ENCODE measurements at places on chromosomes 6 and 20.

DNA sequence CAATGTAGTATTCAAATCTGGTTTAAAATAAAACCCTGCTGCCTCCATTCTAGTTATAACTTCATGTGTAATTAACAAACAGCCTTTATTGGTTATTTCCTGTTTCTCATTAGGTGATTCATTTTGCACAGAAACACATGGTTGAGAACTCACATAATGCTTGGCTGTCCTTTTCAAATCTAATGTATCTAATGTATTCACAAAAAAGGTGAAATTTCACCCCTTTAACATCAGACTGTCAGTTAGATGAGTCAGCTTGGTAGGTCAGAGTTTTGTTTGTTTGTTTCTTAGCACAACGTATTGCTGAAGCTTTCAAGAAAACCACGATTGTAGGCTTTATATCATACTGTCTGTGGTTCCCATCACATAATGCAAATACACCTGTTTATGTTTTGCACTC is 78.7 kb upstream of the TMEM30A start:
- DNase-seq = no peak

DNA sequence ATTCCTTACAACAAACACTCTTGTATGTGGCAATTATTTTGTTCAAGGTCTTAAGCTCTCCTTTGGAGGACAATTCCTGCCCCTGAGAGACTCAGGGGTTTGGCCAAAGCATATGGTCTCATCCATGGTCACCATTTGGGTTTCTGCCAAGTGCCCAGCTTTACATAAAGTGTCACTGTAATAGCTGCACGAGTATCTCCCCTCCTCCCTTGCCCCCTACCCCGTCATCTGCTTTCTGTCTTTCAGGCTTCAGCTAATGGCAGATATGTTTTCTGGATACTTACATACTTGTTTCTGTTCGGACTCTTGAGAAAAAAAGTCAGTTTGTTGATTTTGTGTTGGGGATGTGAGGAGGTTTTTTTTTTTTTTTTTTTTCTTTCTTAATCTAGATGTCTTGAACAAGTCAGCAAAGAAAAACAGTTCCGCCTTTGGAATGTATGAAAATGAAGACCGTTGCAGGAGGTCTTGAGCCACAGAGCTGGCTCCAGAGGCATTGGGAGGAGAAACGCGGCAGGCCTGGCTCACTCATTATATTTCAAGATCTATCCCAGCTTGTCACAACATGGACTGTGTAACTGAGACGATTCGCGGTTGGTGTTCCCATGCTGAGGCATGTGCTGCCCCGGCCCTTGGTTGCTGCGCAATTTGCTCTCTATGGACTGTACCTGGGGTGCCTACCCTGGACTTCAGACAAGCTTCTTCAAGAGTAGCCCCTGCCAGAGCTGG is 32.6 kb upstream of the STX16 start:
- no peak for DNase-seq

- DNase-seq = no peak
Observed at GRCh38 chr6:107077710-107078109, 37.6 kb downstream of the BEND3 start.

DNA sequence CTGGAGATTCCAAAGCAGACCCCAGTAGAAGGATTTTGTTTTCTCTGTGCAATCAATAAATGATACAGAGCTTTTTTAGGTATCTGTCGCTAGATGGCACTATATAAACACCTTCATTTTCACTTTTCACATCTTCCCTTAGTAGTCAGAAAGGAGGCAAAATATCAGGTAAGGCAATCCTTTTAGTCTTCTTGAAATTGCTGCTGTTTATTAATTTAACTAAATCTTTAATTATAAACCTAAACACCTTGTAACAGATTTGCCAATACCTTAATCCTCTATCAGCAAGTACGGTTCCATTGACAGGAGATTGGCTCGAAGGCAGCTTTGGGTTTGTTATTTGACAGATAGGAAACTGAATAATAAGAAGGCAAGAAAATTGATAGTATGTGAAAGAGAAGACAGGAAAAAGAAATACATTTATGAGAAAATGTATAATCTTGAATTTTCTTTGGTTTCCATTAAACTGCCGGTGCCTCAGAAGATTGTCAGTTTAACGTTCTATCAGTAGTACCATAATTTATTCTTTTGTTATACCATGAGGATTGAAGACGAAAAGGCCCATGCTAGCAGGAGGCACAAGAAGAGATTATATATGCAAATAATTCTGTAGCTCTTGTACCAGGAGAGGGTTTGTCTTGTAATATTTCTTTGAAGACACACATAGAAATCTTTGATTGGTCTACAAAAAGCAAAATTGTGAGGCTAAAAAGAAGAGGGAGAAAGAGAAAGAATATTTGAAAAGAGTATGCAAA is 23.5 kb upstream of the IBTK start:
- DNase-seq = no peak

GRCh38 chr6:139676718-139677117 is 302.3 kb upstream of the CITED2 start:
- DNase-seq = no peak

DNA sequence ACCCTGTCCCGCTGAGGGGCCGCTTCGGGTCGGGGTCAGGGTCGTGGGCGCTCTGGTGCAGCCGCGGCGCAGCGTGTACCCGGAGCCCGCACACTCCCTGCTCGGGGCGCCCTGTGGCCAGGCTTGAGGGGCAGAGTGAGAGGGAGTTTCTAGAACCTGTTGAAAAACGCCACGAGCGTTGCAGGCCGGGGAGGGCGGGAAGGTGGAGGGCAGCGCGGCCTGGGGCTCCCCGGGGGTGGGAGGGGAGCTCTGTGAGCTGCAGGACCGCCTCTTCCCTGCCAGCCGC is 539 bp upstream of the BHLHE23 start:
- DNase-seq = no peak

DNA sequence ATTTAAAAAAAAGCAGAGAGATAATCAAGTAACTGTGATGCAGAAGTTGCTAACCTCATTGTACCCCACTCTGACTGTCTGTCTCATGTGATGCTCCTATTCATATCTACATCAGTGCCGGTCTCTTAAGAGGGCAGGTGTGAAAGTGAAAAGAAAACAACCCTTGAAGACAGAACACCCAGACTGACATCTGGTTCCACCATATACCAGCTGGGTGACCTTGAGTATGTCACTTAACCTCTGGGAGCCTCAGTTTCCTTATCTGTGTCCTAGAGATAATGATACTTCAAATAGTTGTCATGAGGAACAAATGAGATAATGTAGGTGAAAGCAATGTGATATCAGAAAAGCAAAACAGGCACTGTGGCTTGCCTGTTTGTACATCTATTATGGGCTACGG is 426.8 kb upstream of the SOX4 start:
- no peak for DNase-seq

DNA sequence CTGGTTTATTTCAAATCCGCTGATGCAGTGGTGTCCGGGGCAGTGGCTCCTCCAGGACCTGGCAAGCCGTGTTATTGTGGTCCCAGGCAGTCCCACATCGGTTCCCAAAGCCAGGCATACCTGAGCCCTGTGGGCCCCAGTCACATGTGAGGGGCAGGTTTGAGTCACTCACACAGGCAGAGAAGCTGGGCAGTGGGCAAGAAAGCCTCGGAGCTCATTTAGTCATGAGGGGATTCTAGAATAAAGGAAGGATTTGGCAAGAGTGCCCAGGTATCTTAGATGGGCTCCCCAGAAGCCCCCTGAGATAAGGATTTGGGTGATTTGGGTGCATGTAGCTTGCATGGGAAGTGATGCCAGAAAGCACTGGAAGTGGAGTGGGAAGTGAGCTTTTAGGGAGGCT is 37.3 kb downstream of the SYNDIG1 start:
- no peak for DNase-seq

DNA sequence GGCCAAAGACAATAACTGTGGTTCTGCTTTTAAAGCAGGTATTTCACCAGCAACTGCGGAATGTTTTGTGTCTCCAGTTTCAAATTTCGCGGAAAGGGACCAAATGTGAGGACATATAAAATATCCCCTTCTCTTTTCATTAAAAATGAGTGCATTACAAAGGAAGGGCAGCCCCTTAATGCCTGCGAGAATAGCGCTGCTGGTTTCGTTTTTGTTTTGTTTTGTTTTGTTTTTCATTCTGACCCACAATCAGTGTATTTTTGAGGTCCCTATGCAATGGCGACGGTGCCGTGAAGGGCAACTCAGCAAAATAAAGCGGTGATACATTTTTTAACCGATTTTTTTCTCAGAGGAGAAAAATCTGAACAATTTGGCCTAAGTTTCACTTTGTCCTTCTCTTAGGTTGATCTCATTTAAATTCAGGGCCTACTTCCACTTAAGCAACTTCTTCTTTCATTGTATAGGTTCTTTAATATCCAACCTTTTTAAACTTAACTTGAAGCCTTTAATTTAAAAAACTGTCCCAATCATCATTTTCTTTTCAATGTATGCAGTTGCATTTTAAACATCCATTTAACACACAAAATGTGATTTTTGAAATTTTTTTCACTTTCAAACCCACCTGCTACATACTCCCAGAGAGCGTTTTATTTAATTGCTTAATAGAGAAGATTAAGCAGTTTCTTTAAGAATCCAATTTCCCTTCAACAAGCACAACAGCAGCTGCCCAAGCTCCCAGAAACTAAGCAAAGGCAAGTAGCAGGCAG is 2.9 kb upstream of the HIVEP2 start:
- DNase-seq = no peak

DNA sequence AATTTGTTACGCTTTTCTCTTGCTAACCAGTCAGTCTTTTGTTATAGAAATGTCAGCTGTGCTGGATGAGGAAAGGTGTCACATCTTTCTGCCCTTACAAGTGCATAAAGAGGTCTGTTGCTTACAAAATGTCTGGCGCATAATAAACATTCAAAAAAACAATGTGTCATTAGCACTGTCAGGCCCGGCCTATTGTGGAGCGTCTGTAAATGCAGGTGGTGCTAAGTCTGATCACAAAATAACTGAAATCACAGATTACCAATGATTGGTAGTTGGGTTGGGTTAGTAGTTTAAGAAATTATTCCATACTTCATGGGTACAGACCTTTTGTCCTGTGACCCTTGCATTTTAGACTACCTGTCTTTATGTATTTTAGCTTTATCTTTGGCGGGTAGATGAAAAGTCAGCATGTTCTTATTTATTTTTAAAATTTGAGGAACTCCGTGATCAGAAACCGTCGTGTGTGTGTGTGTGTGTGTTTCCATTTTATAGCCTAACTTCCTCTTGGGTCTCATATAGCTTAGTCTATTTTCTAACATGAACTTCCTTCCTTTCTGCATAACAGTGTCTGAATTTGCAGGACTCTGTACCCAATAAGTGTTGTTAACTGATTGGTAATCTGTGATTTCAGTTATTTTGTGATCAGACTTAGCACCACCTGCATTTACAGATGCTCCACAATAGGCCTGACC is 88.1 kb upstream of the IFNGR1 start:
- DNase-seq = no peak

GRCh38 chr20:4763723-4764510 is 42.2 kb downstream of the PRND start:
- no peak for DNase-seq

- DNase-seq = no peak
Observed at GRCh38 chr20:50244352-50245149, 53.9 kb downstream of the CEBPB start.

GRCh38 chr6:117169781-117170281 is 95.5 kb upstream of the VGLL2 start:
- no peak for DNase-seq

DNA sequence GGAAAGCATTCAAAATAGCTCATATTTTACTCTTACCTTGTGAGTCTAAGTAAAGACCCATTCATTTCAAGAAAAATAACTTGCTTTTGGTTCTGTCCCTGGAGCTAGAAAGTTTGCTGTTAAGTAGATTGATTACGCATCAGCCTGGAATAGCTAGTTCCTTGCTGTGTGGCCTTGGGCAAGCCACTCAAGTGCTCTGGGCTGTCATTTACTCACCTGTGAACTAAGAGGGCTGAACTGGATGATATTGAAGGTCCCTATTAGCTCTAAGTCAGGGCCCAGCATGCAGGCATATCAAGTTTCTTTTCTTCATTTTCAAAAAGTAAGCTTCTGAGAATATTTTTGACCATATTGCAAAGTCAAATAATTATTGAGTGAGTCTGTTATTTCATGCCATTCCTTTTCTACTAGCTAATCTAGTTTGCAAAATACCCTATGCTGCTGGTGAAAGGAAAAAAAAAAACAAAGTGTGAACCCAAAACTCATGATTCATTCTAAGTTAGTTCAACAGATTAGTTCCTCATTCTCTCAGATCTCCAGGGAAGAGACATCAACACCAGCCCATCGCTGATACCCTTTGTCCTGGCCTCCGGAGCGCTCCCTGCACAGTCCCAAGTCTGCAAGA is 106.5 kb upstream of the GMDS start:
- no peak for DNase-seq

DNA sequence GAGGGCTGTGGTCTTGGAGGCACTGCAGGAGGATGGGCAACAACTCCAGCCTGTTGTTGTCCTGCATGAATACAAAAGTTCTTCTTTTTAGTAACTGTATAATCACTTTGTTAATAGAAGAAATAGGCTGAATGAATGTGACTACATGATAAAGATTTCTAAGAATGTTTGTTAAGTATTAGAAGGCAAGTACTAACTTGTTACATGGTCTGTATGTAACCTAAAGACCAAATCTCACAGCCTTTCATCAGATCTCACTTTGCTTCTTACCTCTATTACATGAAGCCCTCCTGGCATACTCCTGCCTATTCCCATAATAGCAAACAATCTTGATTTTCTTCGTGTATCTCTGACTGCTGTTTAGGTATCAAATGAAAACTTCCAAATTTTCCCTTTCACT is 73.4 kb downstream of the REPS1 start:
- no peak for DNase-seq

DNA sequence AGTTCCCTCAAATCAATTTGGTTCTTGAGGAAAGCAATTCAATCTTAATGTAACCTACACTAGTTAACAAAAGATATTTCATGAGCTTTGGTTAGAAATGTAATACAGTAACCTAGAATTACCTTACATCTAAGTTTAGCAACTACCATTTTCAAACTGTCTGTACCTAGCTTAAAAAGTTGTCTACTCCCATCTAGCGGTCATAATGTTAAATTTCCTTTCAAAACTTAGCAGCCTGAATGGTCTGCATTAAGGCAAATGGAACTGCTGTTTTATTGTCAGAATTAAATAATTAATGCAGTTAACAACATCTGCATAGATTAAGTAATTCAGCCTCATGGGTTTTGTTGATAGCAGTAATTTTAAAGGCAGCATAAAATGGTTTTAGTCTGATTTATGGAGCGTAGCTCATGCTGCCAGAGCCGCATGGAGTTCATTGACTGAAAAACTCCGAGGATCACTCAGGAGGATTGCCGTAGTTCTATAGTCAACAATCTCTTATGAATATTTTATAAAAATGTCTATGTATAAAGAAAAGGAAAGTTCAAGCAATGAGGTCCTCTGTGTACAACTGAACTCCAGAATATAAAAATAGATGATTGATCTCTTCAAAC is 485.4 kb upstream of the MANEA start:
- DNase-seq = no peak

GRCh38 chr6:4059115-4059777 is 19.7 kb downstream of the FAM217A start:
- DNase-seq = peak; percentile 26
